ENCODE measurements at places on chromosomes 7 and 10.

DNA sequence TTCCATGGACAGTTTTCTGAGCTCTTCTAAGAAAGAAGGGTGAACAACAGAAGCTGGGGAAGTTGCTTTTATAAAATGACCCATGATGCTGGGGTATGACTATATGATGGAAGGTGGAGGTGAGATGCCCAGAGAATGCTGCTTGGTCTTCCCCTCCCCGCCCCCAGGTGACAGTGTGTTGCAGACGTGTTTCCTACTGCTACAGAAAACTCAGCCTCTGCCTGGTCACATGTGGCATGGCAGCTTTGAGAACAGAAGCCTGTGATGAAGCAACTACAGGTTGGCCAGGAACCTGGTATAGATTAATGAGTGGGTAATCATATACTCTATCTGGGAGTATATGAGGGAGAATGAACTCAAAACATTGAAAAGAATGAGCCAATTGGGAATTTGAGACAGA is 67.1 kb downstream of the MTURN start:
- DNase-seq, result no peak

DNA sequence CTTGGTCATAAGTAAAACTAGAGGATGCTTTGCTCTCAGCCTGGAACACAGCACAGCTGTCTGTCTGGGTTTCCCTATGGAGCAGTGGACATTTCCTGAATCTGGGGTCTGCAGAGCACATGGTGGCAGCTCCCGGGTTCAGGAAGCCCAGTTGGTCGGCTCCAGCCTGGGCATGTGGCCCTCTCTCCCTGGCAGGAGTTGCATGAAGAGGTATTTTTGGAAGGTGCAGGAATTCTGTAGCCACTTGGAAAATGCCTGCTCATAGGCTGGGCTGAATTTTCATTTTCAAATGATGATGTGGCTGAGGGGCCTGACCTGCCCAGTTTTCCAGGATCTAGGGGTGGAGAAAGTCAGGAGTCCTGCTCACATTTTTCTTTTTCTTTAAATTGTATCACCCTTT is 6.7 kb upstream of the TPST1 start:
- no peak for DNase-seq

DNA sequence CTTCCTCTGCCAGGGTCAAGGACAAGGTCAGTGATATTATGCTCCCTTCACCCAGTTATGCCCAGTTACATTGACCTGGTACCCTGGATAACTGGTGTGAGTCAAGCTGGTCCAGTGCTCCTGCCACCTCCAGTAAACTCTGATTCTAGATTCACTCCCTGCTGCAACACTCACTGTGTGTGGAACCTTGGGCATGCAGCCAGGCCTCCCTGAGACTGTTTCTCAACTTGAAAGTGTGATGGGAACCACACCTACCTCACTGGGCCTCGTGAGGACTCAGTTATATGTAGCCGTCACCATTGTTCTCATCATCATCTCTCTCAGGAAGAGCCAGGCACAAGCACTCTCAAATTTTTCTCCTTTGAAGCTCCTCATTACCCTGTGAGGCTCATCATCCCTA is 935 bp upstream of the ZNF736 start:
- no peak for DNase-seq

DNA sequence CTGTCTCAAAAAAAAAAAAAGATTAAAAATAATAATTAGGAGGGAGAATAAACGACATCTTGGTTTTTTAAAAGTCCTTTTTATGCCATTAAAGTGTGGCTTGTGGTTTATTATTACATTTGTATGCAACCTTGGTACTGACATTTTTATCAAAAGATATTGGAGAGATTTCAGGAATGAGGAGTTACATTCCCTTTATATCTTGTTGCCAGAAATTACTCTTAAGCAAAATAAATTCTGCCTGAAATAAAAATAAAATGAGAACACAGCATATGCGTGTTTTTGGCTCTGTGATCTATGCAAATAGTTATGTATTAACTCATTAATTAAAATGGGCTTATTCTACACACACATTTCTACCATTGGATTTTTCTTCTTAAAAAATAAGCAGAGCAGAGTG is 202.4 kb downstream of the BICC1 start:
- no peak for DNase-seq

- DNase-seq, result no peak
Observed at GRCh38 chr10:11264296-11265048, 246.8 kb downstream of the CELF2 start.

- no peak for DNase-seq
Observed at GRCh38 chr7:2613098-2613930, 18.5 kb upstream of the TTYH3 start.

- DNase-seq, result no peak
Observed at GRCh38 chr10:121594623-121595350, 3.5 kb downstream of the FGFR2 start.

- peak; percentile 91 for DNase-seq
Observed at GRCh38 chr10:104254493-104255310, at the start of gene GSTO1. TSS of gene GSTO1 (plus strand) at chr10:104254892. CDS start at chr10:104254929, 37 bp downstream.

- peak; percentile 90 for DNase-seq
Observed at GRCh38 chr7:137970253-137970975, 31.5 kb downstream of the CREB3L2 start.

- no peak for DNase-seq
Observed at GRCh38 chr7:33536398-33537103, 368.8 kb upstream of the BMPER start.

DNA sequence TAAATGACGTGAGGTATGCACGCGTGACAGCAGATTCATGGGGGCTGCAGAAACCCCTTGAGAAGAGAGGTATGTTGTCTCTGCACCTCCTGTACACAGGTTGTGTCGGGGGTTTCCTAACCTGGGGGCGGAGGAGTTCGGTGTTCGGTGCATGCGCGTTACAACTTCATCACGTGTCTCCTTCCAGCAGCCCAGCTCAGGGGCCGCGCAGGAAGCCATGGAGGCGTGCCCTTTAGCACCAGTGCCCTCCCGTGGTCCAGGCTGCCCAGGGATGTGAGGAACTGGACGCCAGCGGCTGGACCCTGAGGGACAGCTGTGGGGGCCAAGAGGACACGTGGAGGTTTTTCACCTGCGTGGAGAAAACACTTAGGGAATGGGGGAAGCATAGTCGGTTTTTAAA is 186.4 kb downstream of the EBF3 start:
- DNase-seq, result no peak

GRCh38 chr10:63919575-63920279 is 398.5 kb downstream of the REEP3 start:
- no peak for DNase-seq

Data from ascending aorta (tissue), 2 donors.